ENCODE measurements at places on chromosomes 3 and 15. TPM values are rescaled to one million over a fixed set of nuclear protein-coding genes. Genes with fewer than 3 reads are reported as not detected.

- no peaks in the 10 kb centered on the region for H3K27me3 ChIP-seq
- no peak overlapping the region for H3K4me3 ChIP-seq
- peaks cover 31% of the 10 kb centered on the region for H3K4me1 ChIP-seq
These were observed 33.0 kb downstream of the CCDC12 start for GRCh38 chr3:46943237-46944187.

GRCh38 chr3:185250247-185250646, 3.6 kb downstream of the EHHADH start:
- no peaks in the 10 kb centered on the region for H3K4me1 ChIP-seq
- H3K27me3 ChIP-seq, result no peaks in the 10 kb centered on the region
- no peak for DNase-seq
- no peak overlapping the region for H3K4me3 ChIP-seq
- no peak overlapping the region for H3K27ac ChIP-seq

- no peak for DNase-seq
- H3K36me3 ChIP-seq, result no peaks in the 10 kb centered on the region
These were observed 30.0 kb downstream of the U2SURP start for GRCh38 chr3:143031327-143031726.

DNA sequence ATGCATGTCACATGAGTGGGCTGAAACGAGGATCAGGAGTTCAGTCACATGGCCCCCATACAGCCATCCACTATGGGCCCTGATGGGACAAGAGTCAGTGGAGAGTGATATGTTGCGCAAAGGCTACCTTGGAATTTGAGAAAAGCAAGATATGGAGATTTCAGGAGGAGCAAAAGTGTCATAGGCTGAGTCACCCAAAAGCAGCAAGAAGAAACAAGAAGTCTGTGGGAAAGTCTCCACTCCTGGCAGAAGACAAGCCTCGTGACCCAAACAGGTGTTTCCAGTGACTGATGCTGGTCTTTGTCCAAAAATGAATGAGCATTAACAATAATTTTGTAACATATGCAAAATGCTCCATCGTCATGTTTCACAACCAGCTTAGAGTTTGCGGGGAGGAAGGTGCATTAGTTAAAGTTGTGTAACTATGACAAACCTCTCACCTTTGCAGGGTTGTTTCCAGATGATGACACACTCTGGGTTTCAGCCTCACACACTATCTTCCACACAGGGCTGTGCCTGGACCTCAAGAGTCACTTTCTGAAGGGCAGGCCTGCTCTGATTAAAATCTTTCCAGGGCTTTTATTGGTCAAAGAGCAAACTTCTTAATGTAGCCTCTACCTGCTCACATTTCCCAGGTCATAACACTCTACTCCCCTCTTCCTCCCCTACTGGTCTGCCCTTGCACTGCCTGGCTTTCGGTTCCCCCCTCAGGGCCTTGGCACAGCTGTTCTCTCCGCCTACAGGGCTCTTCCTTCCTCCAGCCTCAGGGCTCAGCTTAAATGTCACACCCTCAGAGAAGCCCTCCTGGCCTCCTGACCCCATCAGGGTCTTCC, 3.9 kb upstream of the DNASE1L3 start:
- peaks cover 2% of the 10 kb centered on the region for H3K4me1 ChIP-seq
- H3K36me3 ChIP-seq, result no peaks in the 10 kb centered on the region
- no peak for DNase-seq
- H3K27me3 ChIP-seq, result no peaks in the 10 kb centered on the region
- no peak overlapping the region for H3K4me3 ChIP-seq

- no peak overlapping the region for H3K4me3 ChIP-seq
- peaks cover 37% of the 10 kb centered on the region for H3K4me1 ChIP-seq
- H3K36me3 ChIP-seq, result no peaks in the 10 kb centered on the region
- H3K27me3 ChIP-seq, result no peaks in the 10 kb centered on the region
- DNase-seq, result peak; percentile 55
These were observed 92.3 kb upstream of the MRPS22 start for GRCh38 chr3:139251529-139251928.

GRCh38 chr3:9102240-9102981, 139.1 kb upstream of the RAD18 start:
- H3K4me1 ChIP-seq, result peaks cover 1% of the 10 kb centered on the region
- no peaks in the 10 kb centered on the region for H3K36me3 ChIP-seq
- H3K4me3 ChIP-seq, result no peak overlapping the region
- H3K27me3 ChIP-seq, result no peaks in the 10 kb centered on the region
- no peak for DNase-seq

- no peak overlapping the region for H3K27ac ChIP-seq
- no peaks in the 10 kb centered on the region for H3K27me3 ChIP-seq
- no peaks in the 10 kb centered on the region for H3K4me1 ChIP-seq
- no peaks in the 10 kb centered on the region for H3K36me3 ChIP-seq
- no peak for DNase-seq
These were observed 50.4 kb upstream of the CMSS1 start for GRCh38 chr3:99767291-99767690.

- no peak overlapping the region for H3K4me3 ChIP-seq
- H3K27ac ChIP-seq, result no peak overlapping the region
- no peak for DNase-seq
These were observed 2.4 kb downstream of the MB21D2 start for GRCh38 chr3:192915304-192915703.

DNA sequence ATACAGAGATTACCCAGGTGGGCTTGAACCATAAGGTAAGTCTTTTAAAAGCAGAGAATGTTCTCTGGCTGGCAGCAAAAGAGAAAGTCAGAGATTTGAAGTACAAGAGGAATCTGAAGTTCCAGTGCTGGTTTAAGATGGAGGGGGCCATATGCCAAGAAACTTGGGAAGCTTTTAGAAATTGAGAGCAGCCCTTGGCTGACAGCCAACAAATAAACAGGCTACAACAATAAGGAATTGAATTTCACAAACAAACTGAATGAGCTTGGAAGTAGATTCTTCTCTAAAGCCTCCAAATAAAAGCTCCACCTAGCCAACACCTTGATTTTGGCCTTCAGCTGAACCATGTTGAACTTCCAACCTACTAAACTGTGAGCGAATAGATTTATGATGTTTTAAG, 85.7 kb downstream of the TRIM42 start:
- H3K4me3 ChIP-seq, result no peak overlapping the region
- H3K4me1 ChIP-seq, result peaks cover 2% of the 10 kb centered on the region
- no peak for DNase-seq
- no peaks in the 10 kb centered on the region for H3K36me3 ChIP-seq
- H3K27ac ChIP-seq, result no peak overlapping the region

DNA sequence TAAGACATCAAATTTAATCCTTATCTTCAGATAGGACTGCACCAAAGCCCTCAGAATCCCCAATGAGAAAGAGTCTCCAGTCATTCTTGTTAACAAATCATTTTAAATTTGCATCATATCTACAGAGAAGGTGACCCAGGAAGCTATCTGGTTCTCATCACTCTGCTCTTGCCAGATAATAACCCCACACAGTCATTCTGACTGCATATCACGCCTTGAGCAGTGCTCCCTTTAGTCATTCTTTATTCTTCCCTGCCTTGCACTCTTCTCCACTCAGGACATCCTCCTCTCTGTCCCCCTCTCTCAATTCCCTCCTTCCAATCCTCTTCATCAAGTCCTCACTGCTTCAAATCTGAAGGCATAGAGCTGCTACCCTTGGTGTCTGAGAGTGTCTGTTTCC, 83.7 kb upstream of the COL6A6 start:
- H3K27ac ChIP-seq, result no peak overlapping the region
- DNase-seq, result no peak
- no peaks in the 10 kb centered on the region for H3K36me3 ChIP-seq
- H3K4me1 ChIP-seq, result no peaks in the 10 kb centered on the region
- H3K27me3 ChIP-seq, result no peaks in the 10 kb centered on the region

GRCh38 chr3:101940521-101941317, 91.4 kb downstream of the NFKBIZ start:
- H3K27ac ChIP-seq, result no peak overlapping the region
- no peak overlapping the region for H3K4me3 ChIP-seq
- DNase-seq, result no peak
- no peaks in the 10 kb centered on the region for H3K27me3 ChIP-seq
- H3K36me3 ChIP-seq, result no peaks in the 10 kb centered on the region
- no peaks in the 10 kb centered on the region for H3K4me1 ChIP-seq

- no peak for DNase-seq
- no peaks in the 10 kb centered on the region for H3K27me3 ChIP-seq
- no peaks in the 10 kb centered on the region for H3K36me3 ChIP-seq
- no peak overlapping the region for H3K27ac ChIP-seq
- H3K4me3 ChIP-seq, result no peak overlapping the region
These were observed 23.7 kb downstream of the MUC20 start for GRCh38 chr3:195744437-195744836.

DNA sequence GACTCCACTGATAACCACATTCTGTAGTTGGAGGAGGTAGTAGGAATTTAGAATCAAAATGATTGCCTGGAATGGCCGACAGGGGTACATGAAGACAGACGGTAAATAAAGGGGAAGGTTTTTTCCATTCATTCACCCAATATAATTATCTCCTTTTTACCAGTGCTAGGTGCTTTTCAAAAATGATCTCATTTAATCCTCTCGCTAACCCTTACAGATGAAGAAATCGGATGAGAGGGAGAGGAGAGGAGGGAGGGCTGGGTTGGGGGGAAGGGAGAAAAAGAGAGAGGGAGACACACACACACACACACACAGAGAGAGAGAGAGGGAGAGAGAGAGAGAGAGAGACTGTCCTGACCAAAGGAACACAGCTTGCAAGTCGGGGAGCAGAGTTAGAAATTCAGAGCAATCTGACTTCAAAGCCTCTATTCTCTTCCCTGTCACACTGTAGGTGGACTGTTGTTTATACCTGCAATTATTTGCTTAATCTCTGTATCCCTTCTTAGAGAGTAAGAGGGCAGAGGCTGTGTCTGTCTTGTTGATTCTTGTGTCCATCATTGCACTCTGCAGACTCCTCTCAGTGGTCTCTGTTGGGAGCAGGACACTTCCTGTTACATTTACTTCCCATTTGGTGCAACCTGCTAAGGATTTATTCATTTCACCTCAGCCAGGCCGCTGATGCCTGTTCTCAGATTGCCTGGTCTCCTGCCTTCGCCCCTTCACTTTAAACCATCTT, 18.7 kb upstream of the PAQR9 start:
- H3K36me3 ChIP-seq, result no peaks in the 10 kb centered on the region
- no peak overlapping the region for H3K27ac ChIP-seq
- no peaks in the 10 kb centered on the region for H3K4me1 ChIP-seq
- DNase-seq, result no peak
- H3K4me3 ChIP-seq, result no peak overlapping the region
- no peaks in the 10 kb centered on the region for H3K27me3 ChIP-seq

- no peak for DNase-seq
- H3K4me1 ChIP-seq, result no peaks in the 10 kb centered on the region
These were observed 26.2 kb downstream of the HMCES start for GRCh38 chr3:129304962-129305222.

GRCh38 chr15:58146749-58147148, 8.6 kb downstream of the AQP9 start:
- DNase-seq, result no peak
- peaks cover 2% of the 10 kb centered on the region for H3K4me1 ChIP-seq
- H3K27me3 ChIP-seq, result no peaks in the 10 kb centered on the region

DNA sequence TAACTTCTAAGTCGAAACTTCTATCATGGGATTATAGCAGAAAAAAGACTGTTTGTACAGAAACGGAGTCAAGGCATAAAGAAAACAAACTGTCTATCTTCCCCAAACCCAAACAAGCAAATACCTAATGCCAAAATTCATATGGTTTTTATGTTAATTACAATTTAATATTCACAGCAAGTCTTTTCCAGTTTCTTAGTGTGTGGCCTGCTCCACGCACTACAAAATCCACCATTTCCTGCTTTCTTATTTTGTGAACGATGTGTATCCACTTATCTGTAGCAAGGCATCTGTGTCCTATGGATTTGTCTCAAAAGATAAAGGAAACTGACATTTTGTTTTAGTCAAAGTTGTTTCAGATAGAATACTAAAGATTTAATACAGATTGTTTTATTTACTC, 588.0 kb upstream of the CCDC54 start:
- no peak for DNase-seq
- no peaks in the 10 kb centered on the region for H3K36me3 ChIP-seq
- H3K27ac ChIP-seq, result no peak overlapping the region
- no peaks in the 10 kb centered on the region for H3K27me3 ChIP-seq

DNA sequence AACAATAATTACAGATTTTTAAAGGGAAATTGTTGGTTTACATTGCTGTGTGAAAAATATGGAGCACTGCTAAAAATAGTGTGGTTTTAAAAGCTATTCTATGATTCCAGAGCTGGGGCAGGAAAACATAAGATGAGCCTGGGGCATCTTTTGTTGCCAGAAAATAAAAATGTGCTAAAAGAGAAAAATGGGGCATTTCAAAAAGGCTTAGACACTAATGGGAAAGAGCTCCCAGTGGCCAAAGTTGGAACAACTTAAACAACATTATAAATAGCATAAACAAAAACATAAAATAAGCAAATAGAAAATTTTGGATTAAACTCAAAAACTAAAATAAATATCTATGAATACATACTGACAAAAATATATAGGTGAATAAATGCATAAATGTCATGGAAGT, 478.9 kb downstream of the NLGN1 start:
- no peak for DNase-seq
- H3K27ac ChIP-seq, result no peak overlapping the region
- peaks cover 3% of the 10 kb centered on the region for H3K4me1 ChIP-seq
- no peaks in the 10 kb centered on the region for H3K36me3 ChIP-seq
- H3K4me3 ChIP-seq, result no peak overlapping the region
- H3K27me3 ChIP-seq, result no peaks in the 10 kb centered on the region

DNA sequence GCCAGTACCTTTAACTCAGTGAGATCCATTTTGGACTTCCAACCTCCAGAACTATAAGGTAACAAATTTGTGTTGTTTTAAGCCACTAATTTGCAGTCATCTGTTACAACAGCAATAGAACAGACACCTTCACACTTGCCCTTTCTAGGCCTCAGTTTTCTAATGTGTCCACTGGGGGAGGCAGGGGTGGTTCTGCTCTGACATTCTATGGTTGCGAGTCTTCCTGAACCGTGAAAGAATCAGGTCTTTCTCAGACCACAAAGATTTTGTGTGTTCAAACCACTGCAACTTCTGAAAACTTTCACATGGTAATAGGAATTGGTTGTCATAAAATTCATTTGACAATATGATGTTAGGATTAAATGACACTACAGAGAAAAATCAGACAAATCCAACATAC, 26.8 kb upstream of the CSTA start:
- H3K4me1 ChIP-seq, result peaks cover 8% of the 10 kb centered on the region
- H3K36me3 ChIP-seq, result no peaks in the 10 kb centered on the region
- no peaks in the 10 kb centered on the region for H3K27me3 ChIP-seq
- H3K27ac ChIP-seq, result no peak overlapping the region

Gene LIPC
- 0.28 TPM for total RNA-seq

Gene CDC25A
- 3.3 TPM for total RNA-seq

Gene PCLAF
- 0.37 TPM for total RNA-seq

Gene CKMT1A
- total RNA-seq, result not detected

Gene MESP2
- total RNA-seq, result not detected

Gene GOLGA6L7
- not detected for total RNA-seq

Gene IGSF10
- 24.3 TPM for total RNA-seq

Gene CGNL1
- total RNA-seq, result 19.7 TPM
